Erythroblast (primary cell): ENCODE measurements at places on chromosomes 4 and X.

- no peak for DNase-seq
Observed at GRCh38 chr4:180335566-180335965, 1907.6 kb upstream of the TENM3 start.

- DNase-seq, result no peak
Observed at GRCh38 chr4:24002330-24002966, 112.6 kb upstream of the PPARGC1A start.

GRCh38 chrX:13485167-13485566 is 84.2 kb upstream of the EGFL6 start:
- DNase-seq, result no peak

DNA sequence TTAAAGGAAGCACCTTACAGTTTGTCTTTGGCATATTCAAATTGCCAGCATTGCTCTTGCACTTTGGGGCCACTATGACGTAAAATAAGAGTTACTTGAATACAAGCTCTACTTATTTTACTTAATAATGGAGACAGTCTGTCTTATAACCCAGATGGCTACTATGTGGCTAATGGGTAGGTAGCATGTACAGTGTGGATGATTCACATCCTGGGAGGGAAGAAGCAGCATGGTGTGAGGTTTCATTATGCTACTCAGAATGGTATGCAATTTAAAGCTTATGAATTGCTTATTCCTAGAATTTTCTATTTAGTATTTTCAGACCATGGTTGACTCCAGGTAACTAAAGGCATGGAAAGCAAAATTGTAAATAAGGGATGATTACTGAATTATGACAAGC is 761.8 kb upstream of the ATOH1 start:
- no peak for DNase-seq

DNA sequence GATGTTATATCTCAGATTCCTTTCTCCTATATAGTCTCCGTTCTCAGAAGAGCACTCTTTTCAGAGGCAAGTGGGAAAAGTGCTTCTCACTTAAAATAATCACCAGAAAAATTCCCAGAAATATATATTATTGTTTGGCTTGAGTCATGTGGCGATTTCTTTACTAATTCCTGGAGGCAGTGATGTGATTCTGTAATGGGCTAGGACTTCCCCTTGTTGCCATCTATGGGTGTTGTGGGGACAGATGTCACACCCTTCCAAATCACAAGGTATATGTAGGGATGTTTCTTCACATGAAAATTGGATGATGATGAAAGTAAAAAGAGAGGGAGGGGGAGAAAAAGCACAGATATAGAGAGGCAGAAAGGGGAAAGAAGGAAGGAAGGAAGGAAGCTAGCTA is 553.4 kb downstream of the PPP4R3C start:
- no peak for DNase-seq

- DNase-seq, result no peak
Observed at GRCh38 chr4:67581913-67582312, 23.4 kb downstream of the STAP1 start.

GRCh38 chr4:1890979-1891570 is 19.9 kb downstream of the NSD2 start:
- no peak for DNase-seq

DNA sequence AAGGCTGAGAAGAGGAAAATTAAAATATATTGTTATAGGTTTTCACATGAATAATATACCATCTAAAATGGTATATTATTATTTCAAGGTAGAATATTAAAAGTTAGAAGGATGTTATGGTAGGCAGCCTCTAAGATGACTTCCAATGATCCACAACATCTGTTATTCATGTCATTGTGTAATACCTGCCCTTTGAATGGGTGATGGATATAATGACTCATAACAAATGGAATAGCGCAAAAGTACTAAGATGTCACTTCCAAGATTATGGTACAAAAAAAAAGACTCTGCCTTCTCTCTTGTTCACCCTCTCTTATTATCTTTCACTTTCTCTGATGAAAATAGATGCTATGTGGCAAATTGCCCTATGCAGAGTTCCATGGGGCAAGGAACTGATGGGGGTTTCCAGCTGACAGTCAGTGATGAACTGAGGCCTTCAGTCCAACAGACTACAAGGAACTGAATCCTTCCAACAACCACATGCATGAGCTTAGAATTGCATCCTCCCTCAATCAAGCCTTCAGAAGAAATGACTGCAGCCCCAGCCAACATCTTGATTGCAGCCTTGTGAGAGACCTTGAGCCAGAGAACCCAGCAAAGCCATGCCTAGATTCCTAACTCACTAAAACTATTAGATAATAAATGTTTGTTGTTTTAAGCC is 57.7 kb downstream of the HS6ST2 start:
- DNase-seq, result no peak

GRCh38 chrX:110675886-110676285 is 119.7 kb downstream of the CHRDL1 start:
- no peak for DNase-seq

DNA sequence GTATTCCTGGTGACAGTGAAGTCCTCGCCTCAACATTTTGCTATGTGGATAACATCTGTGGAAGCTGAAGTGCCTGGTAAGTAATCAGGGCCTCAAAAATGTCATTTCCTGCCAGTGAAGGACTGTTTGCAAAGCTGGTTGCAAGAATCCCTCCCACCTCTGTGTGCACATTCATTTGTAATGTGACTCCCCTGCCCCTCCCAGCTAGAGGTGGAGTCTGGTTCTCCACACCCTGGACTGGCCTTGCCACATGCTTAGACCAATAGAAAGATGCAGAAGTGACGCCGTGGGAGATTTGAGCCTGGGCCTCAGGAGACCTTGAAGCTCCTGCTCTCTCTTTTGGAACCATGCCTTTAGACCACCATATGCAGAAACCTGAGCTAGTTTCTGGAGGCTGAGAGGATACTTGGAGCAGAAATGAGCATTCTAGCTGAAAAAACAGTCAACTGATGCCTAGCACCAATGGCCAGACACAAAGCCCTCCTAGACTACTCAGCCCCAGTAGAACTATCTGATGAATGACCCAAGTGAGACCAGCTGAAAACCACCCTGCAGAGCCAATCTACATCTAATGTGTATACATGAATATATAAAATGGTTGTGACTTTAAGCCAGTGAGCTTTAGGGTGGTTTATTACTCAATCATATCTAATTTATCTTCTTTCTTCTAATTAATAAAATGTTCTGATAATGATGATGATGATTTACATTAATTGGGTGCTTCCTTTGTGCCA is 47.8 kb upstream of the CRMP1 start:
- no peak for DNase-seq

- DNase-seq, result peak; percentile 20
Observed at GRCh38 chrX:20530406-20530921, 263.8 kb upstream of the RPS6KA3 start.

DNA sequence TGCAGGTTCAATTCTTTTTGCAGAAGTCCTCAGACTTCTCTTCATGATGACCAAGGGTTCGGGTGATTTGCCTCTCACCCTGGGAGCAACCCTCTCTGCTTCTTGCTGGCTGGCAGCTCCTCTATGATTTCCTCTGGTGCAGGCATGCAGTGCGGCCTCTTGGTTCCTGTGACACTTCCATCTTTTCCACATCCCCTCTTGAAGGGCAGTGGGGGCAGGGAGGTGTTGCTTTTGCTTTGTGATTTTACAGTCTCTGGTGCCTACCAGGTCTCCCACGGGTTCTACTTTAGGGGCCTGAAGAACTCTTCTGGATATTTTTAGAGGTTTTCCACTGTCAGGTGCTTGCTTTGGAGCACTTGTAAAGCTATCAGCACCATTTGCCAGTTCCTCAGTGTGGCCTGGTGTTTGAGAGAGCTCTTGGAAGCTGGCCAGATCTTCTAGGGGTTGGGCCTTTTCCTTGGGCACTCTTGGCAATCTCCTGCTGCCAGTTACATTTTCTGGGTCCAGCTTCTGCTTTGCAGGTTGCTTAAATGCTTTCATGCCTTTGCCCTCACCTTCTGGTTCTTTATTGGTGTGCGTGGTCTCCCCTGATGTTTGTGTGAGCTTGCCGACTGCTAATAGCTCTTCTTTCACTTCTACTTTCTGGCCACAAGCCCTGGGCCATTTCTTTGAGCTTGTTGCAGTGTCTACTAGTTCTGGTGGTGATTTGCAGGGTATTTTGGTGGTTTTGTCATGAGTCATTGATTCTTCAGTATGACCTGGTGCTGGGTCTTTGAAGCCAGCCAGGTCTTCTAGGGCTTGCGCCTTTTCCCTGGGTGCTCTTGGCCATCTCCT is 11.5 kb upstream of the CHST7 start:
- DNase-seq, result peak; percentile 11

DNA sequence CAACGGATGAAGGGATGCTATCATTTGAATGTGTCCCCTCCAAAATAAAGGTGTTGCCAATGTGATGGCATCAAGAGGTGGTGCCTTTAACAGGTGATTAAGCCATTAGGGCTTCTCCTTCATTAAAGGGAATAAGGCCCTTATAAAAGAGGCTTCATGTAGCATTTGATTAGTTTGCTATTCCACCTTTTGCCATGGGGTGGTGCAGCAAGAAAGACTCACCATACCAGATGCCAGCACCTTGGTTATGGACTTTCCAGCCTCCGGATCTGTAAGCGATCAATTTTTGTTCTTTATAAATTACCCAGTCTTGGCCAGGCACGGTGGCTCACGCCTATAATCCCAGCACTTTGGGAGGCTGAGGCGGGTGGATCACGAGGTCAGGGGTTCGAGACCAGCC is 7.9 kb upstream of the SLC25A43 start:
- peak; percentile 40 for DNase-seq

DNA sequence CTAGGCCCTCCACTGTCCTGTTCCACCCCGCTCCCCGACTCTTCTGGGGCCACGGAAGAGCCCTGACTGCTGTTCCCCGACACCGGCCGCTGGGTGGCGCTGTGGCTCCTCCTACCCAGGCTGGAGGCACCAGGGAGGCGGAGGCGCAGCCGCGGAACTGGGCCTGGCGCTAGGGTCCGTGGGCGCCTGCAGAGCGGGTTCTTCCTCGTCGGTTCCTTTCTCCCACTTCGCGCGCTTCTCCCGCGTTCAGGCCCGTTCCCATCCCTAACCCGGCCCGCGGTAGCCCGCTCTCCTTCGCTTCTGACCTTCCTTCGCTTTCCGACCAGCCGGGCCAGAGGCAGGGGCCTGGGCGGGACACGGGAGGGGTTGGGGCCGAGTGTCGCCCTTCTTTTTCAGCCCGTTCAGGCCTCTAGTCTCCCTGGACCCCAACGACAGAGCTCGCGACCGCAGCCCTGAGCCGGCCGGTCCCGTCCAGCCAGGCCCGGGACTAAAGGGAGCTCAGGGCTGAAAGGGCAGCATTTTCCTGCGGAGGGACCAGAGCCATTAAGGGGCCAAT is 34.3 kb downstream of the NALF2 start:
- DNase-seq, result peak; percentile 69

GRCh38 chr4:126568652-126569570 is 1063.8 kb upstream of the INTU start:
- no peak for DNase-seq

GRCh38 chr4:77493120-77493752 is 112.4 kb upstream of the CXCL13 start:
- DNase-seq, result no peak

DNA sequence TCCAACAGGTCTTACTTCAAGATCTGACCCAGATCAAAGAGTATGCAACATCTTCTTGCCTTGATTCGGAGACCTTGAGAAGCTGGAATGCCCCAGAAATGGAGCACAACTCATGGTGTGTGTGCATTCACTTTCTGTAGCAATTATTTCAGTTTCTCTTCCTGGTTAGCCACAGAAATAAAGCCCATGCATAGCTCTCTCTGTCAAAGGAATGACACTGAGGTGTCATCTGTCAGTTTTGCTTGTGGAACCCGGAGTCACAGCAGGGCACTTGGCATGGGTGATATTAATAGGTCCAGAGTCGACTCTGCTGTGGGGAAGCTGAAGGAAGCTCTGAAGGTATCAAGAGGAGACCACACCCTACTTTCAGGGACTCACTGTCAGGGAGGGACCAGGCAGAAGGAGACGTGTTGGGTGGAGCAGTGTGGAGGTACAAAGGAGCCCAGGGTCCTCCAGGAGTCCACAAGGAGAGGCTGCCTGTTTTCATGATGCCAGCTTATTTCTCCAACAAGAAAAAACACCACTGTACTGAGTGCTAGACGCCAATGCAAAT is 10.7 kb downstream of the CLNK start:
- DNase-seq, result no peak

DNA sequence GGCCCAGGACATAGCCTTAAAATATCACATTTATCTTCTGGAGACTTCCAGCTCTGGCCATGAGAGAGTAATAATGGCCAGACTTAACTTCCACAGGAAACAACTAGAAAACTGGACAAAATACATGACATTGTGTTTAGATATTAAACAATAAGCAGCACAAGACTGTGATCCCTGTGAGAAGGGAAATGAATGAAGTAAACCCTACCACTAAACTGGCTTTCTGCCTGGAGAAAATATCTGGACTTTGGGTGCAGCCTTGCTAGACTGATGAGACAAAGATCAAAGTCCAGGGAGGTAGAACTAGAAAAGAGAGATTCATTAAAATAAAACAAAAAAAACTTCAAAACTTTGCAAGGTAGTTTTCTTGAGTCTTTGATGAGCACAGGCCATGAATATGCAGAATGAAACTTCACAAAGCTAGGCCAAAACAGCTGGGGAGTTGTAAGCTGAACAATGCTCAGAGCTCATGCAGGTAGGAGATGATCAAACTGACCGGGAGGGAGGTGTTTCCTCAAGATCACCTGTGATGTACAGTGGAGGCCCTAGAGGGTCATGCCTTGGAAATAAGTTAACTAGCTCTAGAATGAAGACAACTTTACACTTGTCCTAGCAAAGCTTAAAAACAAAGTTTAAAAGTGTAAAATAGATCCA is 147.0 kb upstream of the SH3RF1 start:
- no peak for DNase-seq

DNA sequence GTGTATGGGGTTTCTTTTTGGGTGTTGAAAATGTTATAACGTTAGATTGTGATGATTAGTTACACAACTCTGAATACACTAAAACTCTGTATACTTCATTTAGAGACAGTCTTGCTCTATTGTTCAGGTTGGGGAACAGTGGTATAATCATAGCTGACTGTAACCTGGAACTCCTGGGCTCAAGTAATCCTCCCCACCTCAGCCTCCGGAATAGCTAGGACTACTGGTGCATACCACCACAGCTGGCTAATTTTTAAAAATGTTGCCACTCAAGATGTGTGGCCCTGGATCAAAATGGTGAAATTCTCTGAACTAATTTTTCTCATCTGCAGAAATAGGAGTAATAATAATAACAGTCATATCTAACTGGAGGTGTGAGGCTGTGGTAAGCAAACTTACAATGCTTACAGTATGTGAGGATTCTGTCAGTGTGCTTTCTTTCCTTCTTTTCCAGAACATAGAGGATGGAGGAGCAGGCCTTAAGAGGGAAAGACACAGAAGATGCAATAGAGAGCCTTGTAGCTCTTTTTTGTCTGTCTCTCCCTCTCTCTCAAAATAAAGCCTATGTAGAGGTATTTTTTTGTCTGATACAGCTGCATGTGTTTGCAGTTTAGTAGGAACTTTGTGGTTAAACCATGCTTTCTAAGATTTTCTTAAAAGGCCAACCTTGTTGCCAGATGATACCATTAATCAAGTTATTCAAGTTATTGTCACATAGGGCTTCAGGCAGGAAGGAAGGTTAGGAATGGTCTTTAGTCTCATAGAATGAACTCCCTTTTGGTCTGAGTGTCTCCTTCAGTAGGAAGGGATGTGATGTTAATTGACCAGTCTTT is 7.5 kb downstream of the ADD1 start:
- DNase-seq, result no peak
